Prostate gland (tissue), 2 donors: ENCODE measurements at places on chromosomes 1 and 21. TPM values are rescaled to one million over a fixed set of nuclear protein-coding genes. Genes with fewer than 3 reads are reported as not detected.

GRCh38 chr1:221415651-221416050 is 326.2 kb downstream of the DUSP10 start:
- no peak overlapping the region for H3K4me3 ChIP-seq
- no peak overlapping the region for H3K27ac ChIP-seq
- no peaks in the 10 kb centered on the region for H3K4me1 ChIP-seq
- DNase-seq, result no peak

The F3 gene
- total RNA-seq, result 36.3 TPM

GRCh38 chr1:200896531-200897196 is 2.0 kb downstream of the INAVA start:
- peak; percentile 50 for DNase-seq
- no peaks in the 10 kb centered on the region for H3K4me1 ChIP-seq
- H3K27me3 ChIP-seq, result no peaks in the 10 kb centered on the region
- H3K4me3 ChIP-seq, result peak overlapping the region; percentile 30
- H3K36me3 ChIP-seq, result no peaks in the 10 kb centered on the region
- H3K27ac ChIP-seq, result peak overlapping the region; percentile 17

DNA sequence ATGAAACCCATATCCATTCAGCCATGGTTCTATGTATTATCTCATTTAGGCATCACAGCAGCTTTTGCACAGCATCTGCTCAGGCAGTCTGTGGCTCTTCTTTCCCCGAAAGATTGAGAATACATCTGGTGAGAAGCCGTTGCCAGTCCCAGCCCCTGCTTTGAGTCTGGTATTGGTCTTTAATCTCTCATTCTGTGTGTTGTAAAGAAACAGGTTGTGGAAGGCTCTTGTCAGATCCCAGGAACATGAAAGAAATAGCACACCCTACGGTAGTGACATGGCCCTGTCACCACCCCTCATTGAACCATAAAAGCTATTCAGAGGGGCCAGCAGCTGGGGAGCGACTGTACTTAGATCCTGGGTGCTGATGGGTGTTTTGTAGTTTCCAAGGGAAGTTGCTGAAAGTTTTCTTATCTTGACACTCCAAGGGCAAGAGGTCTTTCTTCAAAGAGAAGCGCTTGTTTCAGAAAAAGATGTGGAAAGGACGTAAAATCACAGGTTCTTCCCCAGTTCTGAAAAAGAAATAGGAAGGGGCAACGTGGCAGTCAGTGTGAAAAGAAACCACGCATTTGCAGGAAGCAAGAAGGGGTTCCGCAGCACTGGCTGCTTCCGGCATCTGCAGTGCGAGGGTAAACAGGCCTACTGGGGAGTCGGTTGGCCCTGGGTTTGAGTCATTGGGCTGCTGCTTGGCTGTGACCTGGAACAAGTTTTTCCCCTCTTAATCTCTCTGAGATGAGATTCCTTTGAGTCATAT is 145.0 kb downstream of the DHRS3 start:
- H3K36me3 ChIP-seq, result no peaks in the 10 kb centered on the region
- no peak for DNase-seq
- H3K27me3 ChIP-seq, result no peaks in the 10 kb centered on the region
- H3K27ac ChIP-seq, result peak overlapping the region; percentile 76
- peaks cover 38% of the 10 kb centered on the region for H3K4me1 ChIP-seq

DNA sequence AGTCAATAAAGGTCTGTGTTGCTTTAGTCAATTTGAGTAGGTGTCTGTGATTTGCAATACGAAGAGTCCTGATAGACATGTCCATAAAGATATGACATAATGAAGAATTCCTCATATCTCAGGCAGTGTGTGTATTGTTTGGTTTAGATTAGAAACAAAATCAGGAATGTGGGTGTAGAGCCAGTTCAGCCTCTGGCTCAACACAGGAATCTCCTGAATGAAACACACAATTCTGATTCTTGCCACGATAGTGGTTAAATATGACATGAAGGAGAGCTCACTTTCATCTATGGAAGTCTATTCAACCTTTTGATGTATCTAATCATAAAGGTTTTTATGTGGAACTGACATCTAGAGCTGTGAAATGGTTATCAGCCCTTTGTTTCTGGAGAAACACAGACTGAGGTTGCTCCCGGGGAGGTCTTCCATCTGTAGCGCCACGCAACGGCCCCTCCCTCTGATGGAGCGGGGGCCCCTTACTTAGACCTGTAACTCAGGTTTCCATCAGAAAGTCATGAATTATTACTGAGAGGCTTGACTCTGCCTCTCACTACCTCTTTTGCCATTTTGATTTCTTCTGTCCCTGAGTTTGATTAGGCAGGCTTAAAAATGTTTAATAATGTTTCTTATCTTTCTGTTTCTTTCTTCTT is 19.5 kb downstream of the TSPAN2 start:
- no peaks in the 10 kb centered on the region for H3K4me1 ChIP-seq
- no peak overlapping the region for H3K4me3 ChIP-seq
- DNase-seq, result no peak
- H3K36me3 ChIP-seq, result no peaks in the 10 kb centered on the region

DNA sequence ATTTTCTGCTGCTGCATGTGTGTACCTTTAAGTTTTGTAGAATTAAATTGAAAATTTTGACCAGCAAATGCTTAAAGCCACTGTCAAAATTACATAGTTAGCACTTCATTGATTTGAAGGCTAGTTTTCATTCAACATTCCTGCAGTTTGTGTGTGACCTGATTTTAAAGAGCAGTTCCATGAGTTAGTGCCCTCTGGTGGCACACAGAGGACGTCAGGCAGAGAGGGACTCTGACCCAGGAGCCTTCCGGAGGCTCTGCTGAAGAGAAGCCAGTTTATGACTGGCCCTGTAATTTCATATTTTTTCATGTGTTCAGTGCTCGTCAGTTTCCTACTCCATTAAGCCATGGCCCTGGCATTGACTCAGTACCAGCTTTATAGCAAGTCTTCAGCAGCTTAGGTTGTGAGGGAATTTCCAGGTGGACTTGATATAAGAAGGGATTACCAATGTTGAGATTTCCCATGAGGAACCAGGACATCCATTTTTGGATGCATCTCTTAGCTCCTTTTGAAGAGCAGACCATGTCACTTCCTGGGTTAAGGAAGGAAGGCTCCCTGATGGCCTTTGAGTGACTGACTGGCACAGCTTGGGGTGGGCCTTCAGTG is 104.7 kb downstream of the CAMTA1 start:
- H3K36me3 ChIP-seq, result no peaks in the 10 kb centered on the region
- no peak overlapping the region for H3K4me3 ChIP-seq
- no peaks in the 10 kb centered on the region for H3K27me3 ChIP-seq
- no peak overlapping the region for H3K27ac ChIP-seq

- no peaks in the 10 kb centered on the region for H3K36me3 ChIP-seq
- H3K4me3 ChIP-seq, result no peak overlapping the region
- no peak overlapping the region for H3K27ac ChIP-seq
- no peaks in the 10 kb centered on the region for H3K27me3 ChIP-seq
Measured at GRCh38 chr1:245444147-245444828, 289.5 kb downstream of the KIF26B start.

- no peaks in the 10 kb centered on the region for H3K36me3 ChIP-seq
- DNase-seq, result no peak
- H3K27me3 ChIP-seq, result no peaks in the 10 kb centered on the region
- H3K4me3 ChIP-seq, result no peak overlapping the region
- no peaks in the 10 kb centered on the region for H3K4me1 ChIP-seq
Measured at GRCh38 chr1:52658795-52659194, 25.8 kb downstream of the SHISAL2A start.

- peak overlapping the region; percentile 36 for H3K27ac ChIP-seq
- H3K36me3 ChIP-seq, result no peaks in the 10 kb centered on the region
- no peaks in the 10 kb centered on the region for H3K4me1 ChIP-seq
- H3K4me3 ChIP-seq, result no peak overlapping the region
- no peak for DNase-seq
Measured at GRCh38 chr1:12539705-12540579, 78.1 kb downstream of the DHRS3 start.

The DNAI4 gene
- 8.5 TPM for total RNA-seq

The DBT gene
- 17.3 TPM for total RNA-seq

The LPAR3 gene
- total RNA-seq, result 131 TPM

GRCh38 chr1:54355931-54356679 is 50.1 kb downstream of the SSBP3 start:
- no peak for DNase-seq
- H3K4me3 ChIP-seq, result no peak overlapping the region
- no peak overlapping the region for H3K27ac ChIP-seq
- H3K36me3 ChIP-seq, result no peaks in the 10 kb centered on the region

DNA sequence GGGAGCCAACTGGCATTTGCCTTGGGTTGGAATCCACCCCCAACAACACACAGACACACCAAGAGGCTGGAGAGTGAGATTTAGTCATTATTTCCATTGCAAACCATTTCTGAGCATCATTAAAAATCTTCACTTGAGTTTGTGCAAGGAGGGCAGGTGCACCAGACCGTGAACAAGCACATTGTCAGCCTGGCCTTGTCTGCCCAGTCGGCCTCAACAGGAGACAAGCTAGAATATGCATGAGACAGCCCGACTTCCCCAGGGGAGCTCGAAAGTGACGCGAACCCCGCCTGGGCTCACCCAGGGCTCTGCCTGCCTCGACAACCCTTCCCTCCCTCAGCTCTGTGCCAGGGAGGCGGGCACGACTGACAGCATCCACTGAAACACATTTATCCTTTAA is 15.4 kb upstream of the GUCA2B start:
- H3K36me3 ChIP-seq, result no peaks in the 10 kb centered on the region
- no peaks in the 10 kb centered on the region for H3K27me3 ChIP-seq
- no peak overlapping the region for H3K4me3 ChIP-seq
- no peak overlapping the region for H3K27ac ChIP-seq
- no peak for DNase-seq
- H3K4me1 ChIP-seq, result no peaks in the 10 kb centered on the region

- peak; percentile 77 for DNase-seq
- H3K36me3 ChIP-seq, result no peaks in the 10 kb centered on the region
- no peaks in the 10 kb centered on the region for H3K27me3 ChIP-seq
- no peak overlapping the region for H3K27ac ChIP-seq
- no peaks in the 10 kb centered on the region for H3K4me1 ChIP-seq
- H3K4me3 ChIP-seq, result no peak overlapping the region
Measured at GRCh38 chr21:34544032-34544496, 32.1 kb upstream of the KCNE1 start.

The IFI16 gene
- total RNA-seq, result 61.3 TPM

The ACOT11 gene
- total RNA-seq, result 6.7 TPM

- H3K4me3 ChIP-seq, result no peak overlapping the region
- no peak for DNase-seq
- H3K27ac ChIP-seq, result no peak overlapping the region
- H3K27me3 ChIP-seq, result no peaks in the 10 kb centered on the region
- H3K36me3 ChIP-seq, result no peaks in the 10 kb centered on the region
Measured at GRCh38 chr1:19205845-19206244, 4.2 kb downstream of the UBR4 start.

DNA sequence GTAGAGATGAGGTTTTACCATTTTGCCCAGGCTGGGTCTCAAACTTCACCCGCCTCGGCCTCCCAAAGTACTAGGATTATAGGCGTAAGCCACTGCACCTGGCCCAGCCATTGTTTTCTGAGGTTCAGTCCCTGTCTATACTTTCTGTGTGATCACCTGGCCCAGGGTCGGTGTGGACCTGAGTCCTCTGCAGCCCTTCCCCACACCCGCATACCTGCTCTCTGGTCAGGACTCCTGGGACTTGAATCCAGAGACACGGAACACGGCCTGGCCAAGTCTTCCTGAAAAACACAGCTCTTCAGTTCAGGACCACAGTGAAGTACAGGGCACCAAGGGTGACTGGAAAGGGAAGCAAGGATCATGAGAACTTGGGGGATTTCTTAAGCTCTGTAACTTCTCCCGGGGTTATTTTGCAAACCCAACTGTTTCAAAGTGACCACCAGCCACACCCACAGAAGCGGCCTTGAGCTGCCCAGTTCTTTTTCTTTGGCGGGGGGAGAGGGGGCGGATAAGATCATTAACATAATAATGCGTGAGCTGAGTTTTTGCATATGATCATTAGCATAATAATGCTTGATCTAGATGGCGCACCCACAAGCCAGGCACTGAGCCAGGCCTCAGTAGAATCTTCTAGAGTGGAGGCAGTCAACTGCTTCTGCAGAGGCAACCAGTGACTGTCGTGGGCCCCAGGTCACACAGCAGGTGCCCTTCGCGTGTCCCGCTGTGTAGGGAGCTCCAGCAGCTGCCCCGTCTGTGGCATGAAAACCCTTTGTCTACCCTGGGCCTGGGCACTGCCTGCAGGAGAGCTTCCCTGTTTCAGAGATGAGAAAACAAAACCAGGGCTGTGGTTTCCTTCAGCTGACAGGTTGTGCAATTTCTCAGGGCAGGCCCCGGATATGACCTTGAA is 1.7 kb upstream of the NADK start:
- H3K27ac ChIP-seq, result no peak overlapping the region
- no peaks in the 10 kb centered on the region for H3K36me3 ChIP-seq
- DNase-seq, result no peak

DNA sequence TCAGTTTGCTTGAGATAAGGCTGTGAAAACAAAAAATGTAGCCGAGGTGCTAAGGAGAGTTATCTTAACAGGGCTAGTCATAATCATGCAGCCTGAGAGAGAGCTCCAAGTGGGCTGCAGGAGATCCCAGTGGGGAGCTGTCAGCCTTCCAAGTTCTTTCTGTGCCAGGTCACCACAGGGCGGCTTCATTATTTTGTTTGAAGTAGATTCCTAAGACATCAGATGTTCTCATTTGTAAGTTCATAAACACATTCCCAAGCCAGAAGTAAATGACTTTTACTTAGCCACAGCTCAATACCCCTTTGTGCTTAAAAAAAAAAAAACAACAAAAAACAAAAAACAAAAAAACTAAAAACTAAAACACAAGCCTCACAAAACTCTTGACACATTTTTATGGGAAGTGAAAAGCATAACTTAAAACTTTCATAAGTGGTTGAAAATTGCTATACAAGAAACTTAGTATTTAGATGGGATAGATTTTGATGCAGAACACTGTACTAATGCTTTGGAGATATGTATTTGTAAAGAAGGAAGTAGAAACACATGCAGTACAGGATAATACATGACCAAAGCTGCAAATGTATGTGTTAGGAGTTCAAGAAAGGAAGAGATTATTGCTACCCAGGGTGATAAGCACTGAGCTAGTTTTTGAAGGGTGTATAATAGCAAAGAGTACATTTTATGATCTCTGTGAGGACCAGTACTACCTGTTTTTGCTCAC is 8.6 kb downstream of the CDC14A start:
- H3K36me3 ChIP-seq, result no peaks in the 10 kb centered on the region
- DNase-seq, result no peak
- H3K27me3 ChIP-seq, result no peaks in the 10 kb centered on the region
- peaks cover 10% of the 10 kb centered on the region for H3K4me1 ChIP-seq
- no peak overlapping the region for H3K4me3 ChIP-seq

GRCh38 chr1:230138561-230139239 is 71.7 kb downstream of the GALNT2 start:
- H3K27ac ChIP-seq, result no peak overlapping the region
- H3K36me3 ChIP-seq, result no peaks in the 10 kb centered on the region
- no peak for DNase-seq

- H3K36me3 ChIP-seq, result no peaks in the 10 kb centered on the region
- H3K4me1 ChIP-seq, result peaks cover 34% of the 10 kb centered on the region
- H3K27ac ChIP-seq, result peak overlapping the region; percentile 76
- H3K27me3 ChIP-seq, result no peaks in the 10 kb centered on the region
Measured at GRCh38 chr21:41683815-41684214, 83.0 kb downstream of the RIPK4 start.

DNA sequence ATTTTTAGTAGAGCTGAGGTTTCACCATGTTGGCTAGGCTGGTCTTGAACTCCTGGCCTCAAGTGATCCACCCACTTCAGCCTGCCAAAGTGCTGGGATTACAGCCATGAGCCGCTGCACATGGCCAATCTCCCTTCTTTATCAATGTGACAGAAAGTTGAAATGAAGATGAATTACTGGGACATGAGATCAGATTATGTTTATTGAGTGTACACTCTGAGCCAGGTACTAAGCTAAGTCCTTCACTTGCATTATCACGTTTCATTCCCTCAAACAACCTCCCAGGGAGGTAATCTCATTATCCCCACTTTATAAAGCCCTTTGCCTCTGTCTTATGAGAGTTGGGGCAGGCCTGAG is 6.3 kb upstream of the CHI3L2 start:
- no peaks in the 10 kb centered on the region for H3K27me3 ChIP-seq
- no peak overlapping the region for H3K27ac ChIP-seq

The C1orf87 gene
- 0.74 TPM for total RNA-seq
